ENCODE measurements at places on chromosomes 7 and 10. TPM values are rescaled to one million over a fixed set of nuclear protein-coding genes. Genes with fewer than 3 reads are reported as not detected.

Gene SUN3
- total RNA-seq, result not detected

Gene KLF14
- not detected for total RNA-seq

Gene CAPZA2
- 123 TPM for total RNA-seq

Gene THSD7A
- 3.1 TPM for total RNA-seq

Gene GNAT3
- not detected for total RNA-seq

Gene SH3PXD2A
- 14.4 TPM for total RNA-seq

Gene ASB10
- total RNA-seq, result not detected

Gene ADIRF
- total RNA-seq, result 13.5 TPM

Gene VAX1
- total RNA-seq, result not detected

Gene CCSER2
- total RNA-seq, result 14.4 TPM

Gene PAX4
- total RNA-seq, result not detected

Gene GATA3
- total RNA-seq, result not detected

Gene NPFFR1
- not detected for total RNA-seq

Gene CYP3A5
- total RNA-seq, result not detected

Gene CPA2
- total RNA-seq, result not detected

Gene COL17A1
- total RNA-seq, result 0.36 TPM

Gene TES
- 32.9 TPM for total RNA-seq

Gene ZNF853
- total RNA-seq, result 1.1 TPM

Gene PGAM2
- not detected for total RNA-seq

Gene LAMTOR4
- total RNA-seq, result 136 TPM

Gene PDE1C
- 3.6 TPM for total RNA-seq

Gene ABCA13
- not detected for total RNA-seq

Gene SPDYE9
- total RNA-seq, result not detected

Gene ELN
- total RNA-seq, result 36.3 TPM

Gene LDB3
- 0.18 TPM for total RNA-seq

Gene GIMAP4
- total RNA-seq, result 1.8 TPM

Gene GPR26
- not detected for total RNA-seq

Gene STYXL1
- total RNA-seq, result 60.3 TPM

Gene CDK1
- 12.1 TPM for total RNA-seq

Gene ZNF37A
- 6.7 TPM for total RNA-seq

Gene COL28A1
- not detected for total RNA-seq

Gene FUOM
- 25.5 TPM for total RNA-seq

All from cardiac atrium fibroblast (primary cell).